ENCODE measurements at places on chromosomes 7 and 10. TPM values are rescaled to one million over a fixed set of nuclear protein-coding genes. Genes with fewer than 3 reads are reported as not detected.

DPP6 gene
- not detected for total RNA-seq

- no peak for DNase-seq
These were observed 104.0 kb downstream of the FAM107B start for GRCh38 chr10:14670551-14671240.

DNA sequence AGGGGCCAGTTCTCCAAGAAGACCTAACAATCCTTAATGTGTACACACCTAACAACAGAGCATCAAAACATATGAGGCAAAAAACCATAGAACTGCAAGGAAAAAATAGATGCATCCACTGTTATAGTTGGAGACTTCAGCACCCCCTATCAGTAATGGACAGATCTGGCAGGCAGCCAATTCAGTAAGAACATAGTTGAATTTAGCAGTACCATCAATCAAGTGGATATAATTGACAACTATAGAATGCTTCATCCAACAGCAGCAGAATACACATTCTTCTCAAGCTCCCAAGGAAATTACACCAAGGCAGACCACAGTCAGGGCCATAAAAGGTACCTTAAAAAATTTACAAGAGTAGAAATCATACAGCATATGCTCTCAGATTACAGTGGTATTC, 42.2 kb downstream of the POLL start:
- no peak for DNase-seq

GRCh38 chr10:91579329-91579985, 53.4 kb downstream of the PPP1R3C start:
- DNase-seq: no peak

Measured in activated naive CD8-positive, alpha-beta T cell treated with anti-CD3 and anti-CD28 coated beads for 36 hours (primary cell).